ENCODE measurements at places on chromosomes 11 and 22. TPM values are rescaled to one million over a fixed set of nuclear protein-coding genes. Genes with fewer than 3 reads are reported as not detected.

DNA sequence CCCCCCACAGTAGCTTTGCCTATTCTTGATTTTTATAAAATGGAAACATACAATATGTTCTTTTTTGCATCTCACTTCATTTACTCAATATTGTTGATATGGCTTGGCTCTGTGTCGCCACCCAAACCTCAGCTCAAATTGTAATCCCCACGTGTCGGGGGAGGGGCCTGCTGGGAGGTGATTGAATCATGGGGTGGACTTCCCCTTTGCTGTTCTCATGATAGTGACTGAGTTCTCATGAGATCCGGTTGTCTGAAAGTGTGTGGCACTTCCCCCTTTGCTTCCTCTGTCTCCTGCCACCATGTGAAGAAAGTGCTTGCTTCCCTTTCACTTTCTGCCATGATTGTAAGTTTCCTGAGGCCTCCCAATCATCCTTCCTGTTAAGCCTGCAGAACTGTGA, 431.3 kb downstream of the MN1 start:
- H3K36me3 ChIP-seq, result peaks cover 7% of the 10 kb centered on the region
- peaks cover 11% of the 10 kb centered on the region for H3K4me1 ChIP-seq
- H3K27me3 ChIP-seq, result peaks cover 27% of the 10 kb centered on the region
- DNase-seq, result no peak
- no peak overlapping the region for H3K27ac ChIP-seq
- no peak overlapping the region for H3K4me3 ChIP-seq

DNA sequence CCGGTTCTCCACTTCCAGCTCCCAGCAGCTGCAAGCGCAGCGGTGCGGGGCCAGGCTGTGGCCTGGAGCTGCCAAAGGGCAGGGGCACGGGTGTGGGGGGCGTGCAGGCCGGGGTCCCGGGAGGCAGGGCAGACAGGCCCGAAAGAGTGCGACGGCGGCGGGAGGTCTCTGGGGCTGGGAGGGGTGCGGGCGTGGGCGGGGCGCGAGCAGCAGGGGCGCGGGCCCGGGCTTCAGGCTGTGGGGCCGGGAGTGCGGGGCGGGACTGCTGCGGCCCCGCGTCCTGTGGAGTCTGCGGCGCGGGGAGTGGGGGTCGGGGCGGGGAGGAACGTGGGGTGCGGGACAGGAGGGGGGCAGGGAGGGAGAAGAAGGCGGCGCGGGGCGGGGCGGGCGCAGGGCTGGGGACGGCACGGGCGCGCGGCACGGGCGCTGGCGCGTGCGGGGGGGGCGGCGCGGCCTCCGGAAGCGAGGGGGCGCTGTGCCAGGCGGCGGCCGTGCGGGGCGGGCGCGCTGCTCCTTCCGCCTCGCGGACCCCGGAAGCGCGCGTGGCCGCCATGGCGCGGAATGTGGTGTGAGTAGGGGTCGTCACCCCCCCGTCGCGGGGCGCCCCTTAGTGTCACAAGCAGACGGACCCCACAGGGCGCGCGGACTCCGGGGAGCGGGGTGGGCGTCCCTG, at the start of gene MRPL23:
MRPL23 (plus strand) TSS at position 521 of the 673 bp plus-strand sequence; CDS start at position 552, 31 bp downstream.
- no peaks in the 10 kb centered on the region for H3K36me3 ChIP-seq
- no peak for DNase-seq
- no peak within 1 kb of the TSS for H3K27ac ChIP-seq

GRCh38 chr22:30615543-30615954, 8.6 kb downstream of the TCN2 start:
- H3K36me3 ChIP-seq, result peaks cover 10% of the 10 kb centered on the region
- DNase-seq, result no peak
- H3K27ac ChIP-seq, result no peak overlapping the region

GRCh38 chr11:115302946-115303703, 201.1 kb downstream of the CADM1 start:
- H3K4me3 ChIP-seq, result no peak overlapping the region
- DNase-seq, result no peak
- H3K4me1 ChIP-seq, result peaks cover 32% of the 10 kb centered on the region

GRCh38 chr11:73396251-73396930, 20.2 kb downstream of the RELT start:
- no peaks in the 10 kb centered on the region for H3K36me3 ChIP-seq
- H3K4me1 ChIP-seq, result no peaks in the 10 kb centered on the region
- no peak for DNase-seq
- H3K4me3 ChIP-seq, result no peak overlapping the region
- peak overlapping the region; percentile 17 for H3K27ac ChIP-seq
- H3K27me3 ChIP-seq, result no peaks in the 10 kb centered on the region

DNA sequence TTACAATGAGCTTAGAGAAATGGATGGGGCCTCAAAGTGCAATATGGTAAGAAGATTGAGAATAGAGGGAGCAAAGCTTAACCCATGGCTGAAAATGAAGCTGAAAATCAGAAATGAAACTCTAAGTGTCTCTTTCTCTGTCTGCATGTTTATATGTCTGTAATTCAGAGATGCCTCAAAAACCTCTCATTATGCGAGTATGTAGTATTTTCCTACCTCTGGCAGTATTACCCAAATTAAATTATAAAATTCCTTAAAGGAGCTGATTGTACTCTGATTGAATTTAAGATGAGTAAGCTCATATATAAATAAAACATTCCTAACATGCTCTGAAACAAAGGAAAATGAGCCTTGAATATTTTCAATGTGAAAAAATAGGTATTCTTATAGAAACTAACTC, 39.8 kb upstream of the PRSS23 start:
- H3K36me3 ChIP-seq, result no peaks in the 10 kb centered on the region
- H3K4me1 ChIP-seq, result peaks cover 17% of the 10 kb centered on the region

DNA sequence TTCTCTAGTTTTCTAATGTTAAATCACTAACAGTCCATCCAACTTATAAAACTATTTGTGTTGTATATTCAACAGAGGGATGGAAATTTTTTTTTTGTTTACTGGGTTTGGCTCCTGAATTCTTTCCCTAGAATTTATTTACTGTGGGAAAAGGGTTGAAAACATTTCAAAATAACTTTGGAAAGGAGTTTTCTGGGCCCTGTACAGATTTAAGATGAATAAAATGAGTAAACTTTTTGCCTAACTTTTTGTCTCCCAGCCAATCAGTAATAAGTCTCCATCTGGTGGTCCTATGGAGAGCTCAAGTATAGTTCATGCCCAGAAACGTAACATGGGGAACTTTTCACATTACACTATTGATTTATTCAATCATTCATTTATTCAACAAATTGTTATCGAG, 16.7 kb upstream of the PRSS23 start:
- no peaks in the 10 kb centered on the region for H3K27me3 ChIP-seq
- H3K36me3 ChIP-seq, result no peaks in the 10 kb centered on the region
- H3K4me3 ChIP-seq, result no peak overlapping the region
- no peak for DNase-seq
- no peak overlapping the region for H3K27ac ChIP-seq

DNA sequence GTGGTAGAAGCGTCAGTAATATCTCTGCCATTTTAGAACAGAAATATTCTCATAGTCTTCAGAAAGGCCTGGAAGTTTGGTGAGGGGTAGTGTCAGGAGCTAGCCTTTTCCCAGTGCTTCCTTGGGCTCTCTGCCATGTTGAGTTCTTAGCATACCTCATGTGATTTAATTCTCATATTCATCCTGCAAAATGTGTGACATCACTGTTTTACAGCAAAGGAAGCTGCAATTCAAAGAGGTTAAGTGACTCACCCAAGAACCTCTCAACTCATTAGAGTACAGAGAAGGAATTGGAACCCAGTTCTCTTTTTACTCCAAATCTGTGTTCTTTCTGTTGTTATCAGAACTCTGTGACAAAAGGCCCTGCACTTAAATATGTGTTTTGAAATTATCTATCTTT, 72.1 kb downstream of the RNF169 start:
- no peak for DNase-seq
- no peaks in the 10 kb centered on the region for H3K27me3 ChIP-seq
- no peak overlapping the region for H3K4me3 ChIP-seq
- H3K4me1 ChIP-seq, result peaks cover 18% of the 10 kb centered on the region
- H3K36me3 ChIP-seq, result peaks cover 86% of the 10 kb centered on the region

DNA sequence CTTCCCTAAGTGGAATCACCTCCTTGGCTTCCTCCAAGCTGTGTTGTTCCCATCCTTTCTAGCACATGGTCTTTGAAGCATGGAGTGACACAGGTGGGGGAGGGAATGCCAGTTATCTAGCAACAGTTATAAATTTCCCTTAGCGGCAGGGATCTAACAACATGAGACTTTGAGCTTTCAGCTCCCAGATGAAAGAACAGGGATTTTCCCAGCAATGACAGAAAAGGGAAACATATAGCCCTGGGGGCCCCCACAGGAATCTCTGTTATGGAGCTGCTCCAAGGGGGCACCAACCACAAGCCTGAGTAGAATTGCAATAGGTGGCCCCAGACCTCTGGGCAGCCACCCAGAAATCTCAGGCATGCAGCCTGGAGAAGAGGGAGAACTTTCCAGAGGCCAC, 163.0 kb downstream of the GRIK4 start:
- no peak for DNase-seq
- H3K27ac ChIP-seq, result no peak overlapping the region
- no peak overlapping the region for H3K4me3 ChIP-seq
- H3K4me1 ChIP-seq, result peaks cover 12% of the 10 kb centered on the region
- peaks cover 44% of the 10 kb centered on the region for H3K27me3 ChIP-seq
- no peaks in the 10 kb centered on the region for H3K36me3 ChIP-seq

- no peak overlapping the region for H3K27ac ChIP-seq
- no peaks in the 10 kb centered on the region for H3K27me3 ChIP-seq
- H3K36me3 ChIP-seq, result peaks cover 27% of the 10 kb centered on the region
- DNase-seq, result no peak
- no peak overlapping the region for H3K4me3 ChIP-seq
- peaks cover 14% of the 10 kb centered on the region for H3K4me1 ChIP-seq
Measured at GRCh38 chr22:46810856-46811786, 48.7 kb downstream of the TBC1D22A start.

- peaks cover 38% of the 10 kb centered on the region for H3K4me1 ChIP-seq
- peak overlapping the region; percentile 4 for H3K27ac ChIP-seq
- no peak overlapping the region for H3K4me3 ChIP-seq
- DNase-seq, result no peak
Measured at GRCh38 chr11:95700471-95700817, 89.1 kb downstream of the FAM76B start.

DNA sequence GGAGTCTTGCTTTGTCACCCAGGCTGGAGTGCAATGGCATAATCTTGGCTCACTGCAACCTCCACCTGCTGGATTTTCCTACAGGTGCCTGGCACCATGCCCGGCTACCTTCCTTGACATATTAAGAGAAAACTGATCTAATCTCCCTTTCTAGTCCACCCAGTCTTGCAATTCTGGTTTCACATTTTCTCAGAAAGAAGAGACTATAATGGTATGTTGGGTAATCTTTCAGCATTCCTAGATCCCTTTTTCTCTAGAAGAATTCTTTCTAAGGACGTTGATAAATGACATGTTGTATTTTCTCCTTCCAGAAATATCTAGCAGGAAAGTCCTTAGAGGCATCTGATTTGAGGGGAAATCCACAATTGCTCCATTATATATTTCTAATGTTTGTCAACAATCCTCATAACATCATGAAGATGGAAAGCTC, 10.4 kb upstream of the HSPA8 start:
- H3K27ac ChIP-seq, result peak overlapping the region; percentile 91
- no peak overlapping the region for H3K4me3 ChIP-seq
- H3K36me3 ChIP-seq, result peaks cover 8% of the 10 kb centered on the region
- no peaks in the 10 kb centered on the region for H3K27me3 ChIP-seq

GRCh38 chr11:112357488-112357887, 96.8 kb upstream of the PLET1 start:
- H3K27ac ChIP-seq, result no peak overlapping the region
- H3K36me3 ChIP-seq, result no peaks in the 10 kb centered on the region
- no peak overlapping the region for H3K4me3 ChIP-seq
- DNase-seq, result no peak
- H3K27me3 ChIP-seq, result peaks cover 3% of the 10 kb centered on the region

GRCh38 chr11:16912692-16913111, 101.5 kb downstream of the PLEKHA7 start:
- peaks cover 11% of the 10 kb centered on the region for H3K4me1 ChIP-seq
- peaks cover 11% of the 10 kb centered on the region for H3K36me3 ChIP-seq
- H3K27me3 ChIP-seq, result no peaks in the 10 kb centered on the region
- no peak for DNase-seq

DNA sequence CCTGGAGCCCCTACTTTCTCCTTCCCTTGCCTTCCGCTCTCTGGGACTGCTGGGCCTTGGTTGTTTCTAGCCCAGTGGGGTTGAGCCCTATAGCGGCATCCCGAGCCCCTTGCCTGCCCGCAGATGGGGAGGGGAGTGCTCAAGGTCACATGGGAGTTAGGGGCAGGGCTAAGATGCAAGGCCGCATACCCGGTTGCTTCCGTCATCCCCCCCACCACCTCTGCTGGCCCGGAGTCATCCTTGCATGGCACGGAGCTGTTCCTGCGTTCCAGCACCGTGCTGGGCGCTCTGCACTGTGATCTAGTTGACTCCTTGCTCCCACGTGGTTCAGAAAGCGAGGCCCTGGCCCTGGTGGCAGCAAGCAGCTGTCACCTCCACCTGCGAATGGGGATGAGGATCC, 18.0 kb downstream of the FLRT1 start:
- H3K36me3 ChIP-seq, result no peaks in the 10 kb centered on the region
- no peaks in the 10 kb centered on the region for H3K27me3 ChIP-seq
- peak overlapping the region; percentile 67 for H3K27ac ChIP-seq
- H3K4me3 ChIP-seq, result no peak overlapping the region
- no peak for DNase-seq

GRCh38 chr22:47337161-47337621, 574.7 kb downstream of the TBC1D22A start:
- no peaks in the 10 kb centered on the region for H3K27me3 ChIP-seq
- H3K27ac ChIP-seq, result no peak overlapping the region
- H3K4me3 ChIP-seq, result no peak overlapping the region

- peaks cover 9% of the 10 kb centered on the region for H3K36me3 ChIP-seq
- DNase-seq, result no peak
- no peak overlapping the region for H3K4me3 ChIP-seq
- no peak overlapping the region for H3K27ac ChIP-seq
Measured at GRCh38 chr22:20580611-20581502, 73.4 kb downstream of the MED15 start.

- no peak overlapping the region for H3K4me3 ChIP-seq
- H3K36me3 ChIP-seq, result peaks cover 25% of the 10 kb centered on the region
- H3K27ac ChIP-seq, result no peak overlapping the region
Measured at GRCh38 chr11:36002196-36002595, 58.3 kb downstream of the LDLRAD3 start.

Gene OR6A2
- 0.34 TPM for total RNA-seq

Gene APLNR
- 3.1 TPM for total RNA-seq

Gene PGA4
- total RNA-seq, result not detected

Gene TMPRSS5
- total RNA-seq, result 2.3 TPM

Gene RIC3
- total RNA-seq, result 2.4 TPM

Gene PKP3
- total RNA-seq, result 65.7 TPM

Gene CYP2D6
- total RNA-seq, result 7.2 TPM

Gene TMEM126A
- 21.4 TPM for total RNA-seq

Gene UPK2
- 3.0 TPM for total RNA-seq

Gene CPT1B
- 112 TPM for total RNA-seq

Gene SMTNL1
- total RNA-seq, result not detected

Data from mesothelial cell of epicardium (in vitro differentiated cells).